ENCODE measurements at places on chromosomes 2 and 18. TPM values are rescaled to one million over a fixed set of nuclear protein-coding genes. Genes with fewer than 3 reads are reported as not detected.

Gene RGPD3
- total RNA-seq: 1.6 TPM

Gene DNAJC5G
- total RNA-seq: 0.42 TPM

GRCh38 chr2:159637240-159637639 lies 20.9 kb upstream of the BAZ2B start:
- DNase-seq: no peak

GRCh38 chr2:2887772-2888387 lies 489.7 kb downstream of the EIPR1 start:
- no peak for DNase-seq

- DNase-seq: no peak
Observed at GRCh38 chr2:237096911-237097310, 11.2 kb downstream of the COPS8 start.

DNA sequence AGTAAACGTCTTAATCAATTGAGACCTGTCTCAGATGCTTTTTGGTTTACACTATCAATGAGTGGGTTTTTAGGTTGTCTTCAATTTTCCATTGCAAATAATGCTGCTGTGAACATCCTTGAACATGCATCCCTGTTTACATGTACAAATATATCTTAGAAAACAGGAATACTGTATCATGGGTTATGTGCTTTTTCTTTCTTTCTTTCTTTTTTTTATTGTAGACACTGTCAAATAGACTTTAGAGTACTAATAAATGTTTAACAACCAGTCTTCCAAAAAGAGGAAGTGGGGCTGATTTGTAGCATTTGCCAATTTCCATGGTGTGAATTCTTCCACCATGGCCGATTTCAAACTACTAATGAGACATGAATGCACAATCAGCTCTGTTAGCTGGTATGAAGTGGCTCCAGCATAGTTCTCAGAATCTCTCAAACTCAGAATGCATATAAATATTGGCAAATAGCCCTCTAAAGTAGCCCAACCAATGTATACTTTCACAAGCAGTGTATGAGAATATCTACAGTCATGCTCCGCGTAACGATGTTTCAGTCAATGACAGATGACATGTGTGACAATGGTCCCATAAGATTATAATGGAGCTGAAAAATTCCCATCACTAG lies 50.3 kb upstream of the B3GNT2 start:
- no peak for DNase-seq

DNA sequence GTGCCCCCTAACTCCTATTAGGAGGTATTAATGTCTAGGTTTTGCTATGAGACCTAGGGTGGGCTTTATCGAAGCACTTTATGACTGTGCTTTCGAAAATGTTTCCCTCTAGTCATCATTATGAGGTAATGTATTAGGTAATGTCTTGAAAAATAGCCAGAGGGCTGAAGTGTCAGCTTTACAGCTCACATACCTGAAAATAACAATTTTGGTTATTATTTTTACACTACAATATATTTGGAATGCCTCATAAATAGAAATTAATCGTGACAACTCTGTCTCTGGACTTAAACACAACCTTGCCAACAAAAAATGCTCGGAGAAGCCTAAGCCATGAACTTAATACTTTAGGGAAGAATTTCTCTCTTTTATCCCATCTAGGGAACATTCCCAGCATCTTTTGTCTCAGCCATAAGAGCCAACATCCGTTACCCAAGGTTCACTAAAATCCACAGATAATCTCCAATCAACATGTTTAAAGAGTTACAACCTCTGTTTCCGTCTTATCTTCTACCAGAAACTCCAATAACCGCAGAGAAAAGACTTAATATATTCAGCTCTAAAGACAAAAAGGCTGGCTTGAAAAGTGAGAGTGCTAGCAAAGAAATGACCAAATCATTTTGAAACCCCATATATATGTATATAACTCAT lies 130.9 kb upstream of the RND3 start:
- no peak for DNase-seq

Gene PLEKHH2
- total RNA-seq: 53.6 TPM

Gene DHRS9
- 0.69 TPM for total RNA-seq

GRCh38 chr2:24520175-24520574 lies 29.1 kb downstream of the NCOA1 start:
- DNase-seq: no peak

Gene DYSF
- total RNA-seq: 19.0 TPM

GRCh38 chr2:45171136-45171501 lies 161.9 kb upstream of the SIX2 start:
- DNase-seq: no peak

Gene PRKAG3
- total RNA-seq: 1.2 TPM

- no peak for DNase-seq
Observed at GRCh38 chr2:188028739-188029138, 262.9 kb upstream of the GULP1 start.

GRCh38 chr2:219675221-219675620 lies 47.8 kb downstream of the SLC4A3 start:
- DNase-seq: no peak

DNA sequence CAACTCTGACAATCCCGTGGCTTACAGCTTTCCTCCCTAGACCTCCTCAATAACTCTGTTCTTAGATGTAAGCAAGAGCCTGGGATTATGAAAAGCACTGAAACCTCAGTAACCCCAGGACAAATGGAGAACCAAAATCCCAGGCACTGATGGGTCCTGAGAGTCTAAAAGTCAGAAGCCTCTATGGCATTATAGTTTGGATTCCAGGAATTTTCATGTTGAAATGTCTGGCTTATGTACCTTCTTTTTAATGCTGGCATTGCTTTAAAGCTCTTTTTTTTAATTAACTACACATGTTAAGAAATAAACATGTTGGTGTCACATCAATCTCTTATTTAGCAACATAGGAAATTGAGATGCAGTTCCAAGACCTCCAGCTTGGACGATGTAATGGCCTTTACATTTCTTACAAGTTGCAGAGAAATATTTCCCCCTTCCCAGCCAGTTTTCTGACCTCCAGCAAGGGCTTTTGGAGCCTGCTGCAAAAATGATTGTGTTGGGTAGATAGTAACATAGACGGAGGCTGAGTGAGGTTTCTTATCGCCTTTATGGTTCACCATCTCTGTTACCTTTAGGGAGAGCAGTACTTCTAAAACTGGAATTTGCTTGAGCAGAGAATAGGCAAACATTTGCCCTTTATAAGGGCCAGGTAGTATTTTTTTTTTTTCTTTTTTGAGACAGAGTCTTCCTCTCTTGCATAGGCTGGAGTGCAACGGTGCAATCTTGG lies 84.8 kb upstream of the RASGRP3 start:
- no peak for DNase-seq

Gene CROCC2
- total RNA-seq: not detected

GRCh38 chr2:162267496-162267895 lies 24.3 kb upstream of the FAP start:
- no peak for DNase-seq
